ENCODE measurements at places on chromosomes 5 and 9. TPM values are rescaled to one million over a fixed set of nuclear protein-coding genes. Genes with fewer than 3 reads are reported as not detected.

The LHX6 gene
- 13.4 TPM for total RNA-seq

DNA sequence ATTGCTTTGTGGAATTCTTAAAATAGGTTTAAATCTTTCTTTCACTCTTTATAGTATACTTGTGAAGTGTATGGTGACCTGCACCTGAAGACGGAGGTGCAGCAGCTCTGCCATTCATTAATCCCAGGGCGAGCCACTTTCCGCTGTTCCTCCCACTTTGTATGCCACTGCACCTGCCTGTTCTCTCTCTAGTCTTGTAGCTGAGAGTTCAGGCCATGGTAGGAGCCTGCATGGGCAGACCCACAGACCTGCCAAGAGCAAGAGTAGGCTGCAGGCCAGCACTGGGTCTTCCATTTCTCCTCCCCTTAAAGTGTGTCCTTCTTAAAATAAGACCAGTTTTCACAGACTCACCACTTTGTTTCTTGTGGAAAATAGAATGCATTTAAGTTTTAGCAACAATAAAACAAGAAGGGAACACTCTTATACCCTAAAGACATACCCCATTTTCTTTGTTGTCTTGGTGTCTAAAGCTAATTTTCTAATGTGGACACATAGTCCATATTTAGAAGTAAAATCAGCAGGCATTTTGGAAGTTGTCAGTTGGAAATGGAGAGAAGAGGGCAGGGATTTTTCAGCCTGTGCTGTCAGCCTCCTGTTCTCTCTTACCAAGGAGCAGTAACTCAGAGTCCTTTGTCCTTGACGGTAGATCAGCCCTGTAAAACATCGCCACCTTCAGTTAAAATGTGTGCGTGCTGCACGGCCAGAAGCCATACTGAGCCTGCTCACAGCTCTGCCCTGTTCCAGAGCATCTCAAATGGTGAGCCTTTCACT is 103.2 kb downstream of the SNCAIP start:
- H3K27me3 ChIP-seq = no peaks in the 10 kb centered on the region
- H3K4me1 ChIP-seq = no peaks in the 10 kb centered on the region
- no peak overlapping the region for H3K27ac ChIP-seq
- DNase-seq = peak; percentile 22

The CDK9 gene
- total RNA-seq = 78.6 TPM

GRCh38 chr5:31416547-31416946 is 115.3 kb downstream of the DROSHA start:
- DNase-seq = no peak
- no peak overlapping the region for H3K27ac ChIP-seq
- no peak overlapping the region for H3K4me3 ChIP-seq
- H3K4me1 ChIP-seq = no peaks in the 10 kb centered on the region
- no peaks in the 10 kb centered on the region for H3K27me3 ChIP-seq

- H3K36me3 ChIP-seq = no peaks in the 10 kb centered on the region
- no peak overlapping the region for H3K4me3 ChIP-seq
- no peaks in the 10 kb centered on the region for H3K4me1 ChIP-seq
- no peak for DNase-seq
- H3K27ac ChIP-seq = no peak overlapping the region
- H3K27me3 ChIP-seq = no peaks in the 10 kb centered on the region
These were observed 83.5 kb upstream of the SEMA6A start for GRCh38 chr5:116658141-116658540.

All from K562 (cell line).